ENCODE measurements at places on chromosomes 6 and 20.

DNA sequence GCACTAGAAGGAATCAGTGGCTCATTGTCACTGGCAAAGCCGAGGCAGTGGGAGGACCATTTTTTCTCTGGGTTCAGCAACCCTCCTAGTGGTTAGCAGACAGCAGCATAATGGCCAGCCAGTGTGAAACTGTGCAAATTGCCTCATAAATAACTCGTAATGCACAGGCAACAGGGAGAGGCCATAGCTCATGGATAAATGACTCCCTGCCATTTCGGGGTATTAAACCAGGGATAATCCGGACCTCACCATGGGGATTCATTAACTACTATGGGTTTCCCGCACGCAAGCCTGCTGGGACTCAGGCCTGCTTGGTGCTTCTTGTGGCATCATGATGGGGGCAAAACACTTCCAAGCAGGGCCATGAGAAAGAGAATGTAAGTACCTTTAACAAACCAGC lies 158.2 kb upstream of the CHD6 start:
- DNase-seq: no peak

DNA sequence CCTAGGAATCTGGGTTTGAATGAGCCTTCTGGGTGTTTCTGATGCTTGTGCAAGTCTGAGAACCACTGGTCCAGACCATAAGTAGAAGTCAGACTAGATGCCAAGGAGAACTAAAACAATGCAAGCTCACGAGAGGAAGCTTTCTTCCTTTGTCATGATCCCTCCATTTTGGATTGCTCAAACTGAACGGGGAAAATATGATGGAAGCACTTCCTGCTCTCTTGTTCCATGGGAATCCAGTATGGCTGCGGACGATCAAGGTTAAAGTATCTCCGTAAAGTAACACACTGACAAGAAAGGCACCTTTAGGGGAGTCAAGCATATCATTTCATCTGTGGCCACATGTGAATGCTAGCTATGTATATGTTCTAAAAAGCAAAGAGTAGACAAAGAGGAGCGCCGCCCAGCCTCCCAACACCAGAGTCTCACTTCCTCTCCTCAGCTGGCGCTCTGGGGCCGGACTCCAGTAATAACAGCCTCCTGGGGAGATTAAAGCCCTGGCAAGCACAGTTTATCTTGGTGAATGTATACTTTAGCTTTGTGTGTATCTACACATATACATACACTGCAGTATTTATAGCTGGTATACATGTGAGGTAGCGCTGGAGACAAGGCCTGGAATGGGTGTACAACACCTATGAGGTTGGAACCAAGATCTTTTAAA lies 88.1 kb downstream of the FOXC1 start:
- DNase-seq: no peak

- DNase-seq: no peak
Measured at GRCh38 chr20:33687993-33688937, 2.1 kb upstream of the E2F1 start.

DNA sequence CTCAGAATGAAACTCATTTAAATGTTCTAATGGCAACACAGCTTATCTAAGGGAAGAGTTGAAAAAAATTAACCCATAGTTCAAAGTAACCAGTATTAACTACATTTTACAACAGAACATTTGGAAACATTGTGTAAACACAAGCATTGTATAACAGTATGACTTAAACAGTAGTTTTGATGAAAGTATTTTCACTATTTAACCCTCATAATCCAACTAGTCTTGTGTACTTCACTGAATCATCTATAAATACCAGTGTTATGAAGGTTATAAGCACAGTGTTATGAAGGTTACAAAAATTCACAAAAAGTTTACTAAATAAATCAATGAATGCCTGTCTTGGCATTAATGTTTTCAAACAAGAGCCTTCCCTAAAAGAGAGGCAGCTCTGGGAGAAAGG lies 66.5 kb downstream of the REV3L start:
- no peak for DNase-seq

DNA sequence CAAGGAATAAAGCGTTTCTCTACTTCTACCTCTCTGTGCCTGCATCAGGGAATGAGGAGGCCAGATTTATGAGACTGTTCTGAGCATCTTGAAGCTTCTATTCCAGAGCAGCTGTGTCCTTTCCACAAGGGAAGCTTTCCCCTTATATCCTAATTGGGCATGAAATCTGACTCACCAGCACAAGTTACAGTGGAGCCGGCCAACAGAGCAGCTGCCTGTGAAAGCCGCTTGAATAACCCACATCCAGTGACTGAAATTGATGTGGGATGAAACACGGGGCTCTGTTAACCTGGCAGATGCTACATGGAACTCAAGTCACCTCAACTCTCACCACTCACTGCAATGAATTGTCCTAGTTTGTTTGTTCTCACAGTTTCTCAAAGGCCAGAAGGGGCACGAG lies 400.3 kb downstream of the TFAP2A start:
- DNase-seq: no peak

DNA sequence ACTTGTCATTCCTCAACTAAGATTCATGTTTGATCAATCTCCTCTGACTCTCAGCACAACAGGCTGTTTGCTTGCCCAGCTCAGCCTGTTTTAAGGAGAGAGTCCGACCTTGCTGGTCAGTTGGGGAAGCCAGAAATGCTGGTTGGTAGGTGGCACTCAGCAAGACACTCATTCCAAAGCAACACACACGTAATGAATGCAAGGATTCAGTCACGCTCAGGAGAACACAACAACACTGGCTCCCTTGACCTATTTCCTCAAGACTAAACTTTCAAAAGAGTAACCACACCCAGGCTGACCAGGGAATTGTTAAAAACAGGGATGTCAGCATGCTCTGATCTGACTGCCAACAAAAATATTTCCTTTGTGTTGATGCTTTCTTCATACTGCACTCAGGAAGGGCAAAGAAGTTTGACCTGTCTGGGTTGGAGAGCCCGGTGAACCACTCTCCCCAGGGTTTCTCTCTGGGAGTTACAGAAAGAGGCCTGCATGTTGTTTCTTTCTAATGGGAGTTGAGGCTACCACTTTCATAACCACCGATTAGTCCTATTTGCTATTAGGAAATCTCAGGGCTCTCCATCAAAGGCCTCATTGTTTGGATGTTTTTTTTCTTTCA lies 25.6 kb upstream of the PREP start:
- DNase-seq: no peak

DNA sequence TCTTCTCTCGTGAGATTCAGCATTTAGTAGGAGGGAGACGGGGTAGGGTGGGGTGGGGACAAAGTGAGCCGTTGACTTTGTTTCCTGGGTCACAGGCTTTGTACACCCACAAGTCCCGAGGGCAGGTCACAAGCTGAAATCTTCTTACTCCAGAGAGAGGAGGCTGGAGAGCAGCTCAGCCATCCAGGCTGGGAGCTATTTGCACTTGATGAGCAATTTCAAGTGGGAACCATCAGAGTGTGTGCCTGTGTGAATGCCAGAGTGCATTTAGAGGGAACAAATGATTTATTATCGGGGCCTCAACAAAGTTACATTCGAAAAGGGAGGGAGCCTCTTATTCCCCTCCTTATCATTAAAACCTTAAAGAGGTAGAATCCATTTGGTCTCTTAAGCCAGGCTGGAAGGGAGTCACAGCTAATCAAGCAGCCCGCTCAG lies 155.7 kb upstream of the JARID2 start:
- no peak for DNase-seq

- DNase-seq: no peak
Measured at GRCh38 chr20:50980071-50980681, 21.6 kb downstream of the MOCS3 start.

DNA sequence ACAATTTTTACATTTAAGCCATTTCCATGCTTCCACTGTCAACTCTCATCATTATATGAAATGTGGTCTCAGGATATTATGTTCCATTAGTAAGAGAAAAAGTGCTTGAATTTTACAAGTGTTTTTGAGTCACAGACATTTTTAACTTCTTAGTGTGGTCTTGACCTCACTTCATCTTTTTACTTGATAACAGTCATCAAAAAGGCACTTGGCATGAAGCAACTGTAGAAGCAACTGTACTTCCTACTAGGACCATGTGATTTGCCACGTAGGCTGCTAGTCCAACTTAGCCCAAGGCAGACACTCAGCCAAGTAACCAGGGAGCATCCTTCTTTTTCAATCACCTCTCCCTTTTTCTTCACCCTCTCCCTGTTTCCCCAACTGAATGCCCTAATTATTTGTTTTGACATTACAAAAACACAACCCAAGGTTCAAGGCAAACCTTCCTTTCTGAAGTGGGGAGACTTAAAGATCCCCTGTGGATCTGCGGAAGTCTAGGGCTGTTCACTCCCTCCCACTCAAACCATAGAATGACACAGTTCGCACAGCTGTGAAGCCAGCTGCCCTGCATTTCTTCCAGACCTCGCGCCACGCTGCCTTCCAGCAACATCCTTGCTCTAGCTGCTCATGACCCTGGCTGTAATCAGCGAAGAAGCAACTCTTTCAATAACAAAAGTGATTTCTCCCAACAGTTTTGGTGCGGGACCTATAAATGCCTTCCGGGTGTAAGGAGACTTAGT lies 45.0 kb downstream of the PHACTR1 start:
- DNase-seq: no peak

DNA sequence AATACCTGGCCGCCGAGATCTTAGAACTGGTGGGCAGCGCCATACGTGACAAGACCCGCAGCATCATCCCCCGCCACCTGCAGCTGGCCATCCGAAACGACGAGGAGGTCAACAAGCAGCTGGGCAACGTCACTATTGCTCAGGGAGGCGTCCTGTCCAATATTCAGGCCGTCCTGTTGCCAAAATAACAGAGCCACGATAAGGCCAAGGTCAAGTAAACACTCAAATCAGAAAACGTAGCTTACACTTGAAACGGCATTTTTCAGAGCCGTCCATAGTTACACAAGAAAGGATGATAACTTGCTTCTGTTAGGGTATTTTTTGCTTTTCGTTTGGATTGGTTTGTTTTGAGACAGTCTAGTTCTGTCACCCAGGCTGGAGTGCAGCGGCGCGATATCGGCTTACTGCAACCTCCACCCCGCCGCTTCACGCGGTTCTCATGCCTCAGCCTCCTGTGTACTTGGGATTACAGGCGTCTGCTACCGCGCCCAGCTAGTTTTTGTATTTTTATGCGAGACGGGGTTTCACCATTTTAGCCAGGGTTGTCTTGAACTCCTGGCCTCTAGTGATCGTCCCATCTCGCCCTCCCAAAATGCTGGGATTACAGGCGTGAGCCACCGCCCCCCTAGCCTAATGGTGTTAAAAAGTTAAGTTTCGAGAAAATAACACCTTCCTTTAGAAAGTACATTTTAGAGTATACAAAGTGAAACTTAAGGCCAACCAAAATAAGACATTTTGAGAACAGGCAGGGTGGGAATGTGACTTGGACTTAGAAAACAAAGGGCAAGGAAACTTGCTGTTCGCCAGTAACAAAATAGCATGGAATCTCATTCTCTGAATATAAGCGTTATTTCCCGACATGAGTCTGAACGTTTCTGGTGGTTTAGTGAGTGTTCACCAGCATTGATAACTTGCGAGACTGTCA lies 42.8 kb upstream of the HFE start:
- no peak for DNase-seq

GRCh38 chr6:161544801-161545480 lies 271.1 kb upstream of the AGPAT4 start:
- DNase-seq: no peak

- DNase-seq: no peak
Measured at GRCh38 chr6:70423189-70424134, 10.2 kb downstream of the FAM135A start.

DNA sequence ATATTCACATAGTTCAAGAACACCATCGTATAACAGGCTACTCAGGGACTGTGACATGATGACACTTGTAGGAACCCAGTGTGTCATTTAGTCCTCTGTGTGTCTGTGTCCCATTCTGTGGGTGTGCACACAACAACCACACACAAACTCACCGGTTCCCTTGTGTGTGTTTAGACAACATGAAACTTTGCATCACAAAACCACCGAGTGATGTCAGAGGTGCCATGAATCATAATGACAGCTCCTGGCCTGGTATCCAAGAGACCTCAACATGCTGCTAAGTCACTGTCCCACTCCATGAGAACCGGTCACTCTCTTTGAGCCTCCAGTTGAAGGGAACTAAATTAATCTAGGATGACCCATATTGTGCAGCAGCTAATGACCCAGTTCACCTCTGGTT lies 421.3 kb downstream of the PREX1 start:
- DNase-seq: no peak

DNA sequence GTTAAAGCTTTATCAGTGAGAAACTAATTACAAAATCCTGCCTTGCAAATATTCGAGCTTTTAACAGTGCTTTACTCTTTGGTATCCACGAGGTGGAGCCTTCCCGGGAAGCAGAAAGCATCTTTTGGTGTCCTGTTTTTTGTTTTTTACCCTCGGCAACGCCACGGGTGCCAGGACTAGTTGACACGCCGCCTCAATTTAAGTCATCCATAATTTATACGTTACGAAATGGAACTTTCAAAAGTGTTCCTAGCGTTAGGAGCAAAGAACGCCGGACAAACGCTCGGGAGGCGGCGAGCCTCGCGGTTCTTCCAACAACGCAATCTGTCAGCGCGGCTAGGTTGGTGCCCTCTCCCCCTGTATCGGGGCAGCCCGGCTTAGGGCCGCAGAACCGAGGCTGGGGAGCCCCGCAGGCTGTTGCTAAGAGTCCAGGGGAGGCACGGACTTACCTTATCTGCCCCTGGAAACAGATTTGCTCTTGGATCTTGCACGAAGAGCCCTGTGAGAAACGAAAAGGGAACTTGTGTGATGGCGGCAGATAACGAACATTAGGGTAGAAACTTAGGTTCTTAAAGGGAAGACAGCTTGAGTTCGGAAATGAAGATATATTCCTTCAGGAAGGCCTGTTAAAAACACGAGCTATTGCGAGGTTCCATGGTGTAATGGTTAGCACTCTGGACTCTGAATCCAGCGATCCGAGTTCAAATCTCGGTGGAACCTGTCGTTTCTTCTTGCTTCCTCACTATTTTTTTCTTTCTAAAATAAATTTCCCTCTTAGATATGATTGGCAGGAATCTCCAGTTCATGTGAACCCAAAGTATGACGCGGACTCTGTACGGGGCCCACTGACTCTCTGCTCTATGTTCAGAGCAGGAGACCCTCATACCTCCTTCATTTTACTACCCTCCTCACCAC lies 46.2 kb upstream of the ZNF184 start:
- DNase-seq: peak; percentile 67

DNA sequence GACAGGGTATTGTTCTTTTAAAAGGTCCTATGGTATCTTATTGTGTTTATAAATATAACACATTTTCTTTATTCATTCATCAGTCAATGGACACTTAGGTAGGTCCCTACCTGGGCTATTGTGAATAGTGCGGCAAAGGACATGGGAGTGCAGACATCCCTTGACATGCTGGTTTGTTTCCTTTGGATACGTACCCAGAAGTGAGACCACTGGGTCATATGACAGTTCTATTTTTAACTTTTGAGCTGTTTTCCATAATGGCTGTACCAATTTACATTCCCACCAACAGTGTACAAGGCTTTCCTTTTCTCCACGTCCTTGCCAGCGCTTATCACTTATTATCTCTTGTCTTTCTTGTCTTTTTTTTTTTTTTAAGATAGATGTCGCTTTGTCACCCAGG lies 627.5 kb downstream of the PRKN start:
- DNase-seq: no peak

DNA sequence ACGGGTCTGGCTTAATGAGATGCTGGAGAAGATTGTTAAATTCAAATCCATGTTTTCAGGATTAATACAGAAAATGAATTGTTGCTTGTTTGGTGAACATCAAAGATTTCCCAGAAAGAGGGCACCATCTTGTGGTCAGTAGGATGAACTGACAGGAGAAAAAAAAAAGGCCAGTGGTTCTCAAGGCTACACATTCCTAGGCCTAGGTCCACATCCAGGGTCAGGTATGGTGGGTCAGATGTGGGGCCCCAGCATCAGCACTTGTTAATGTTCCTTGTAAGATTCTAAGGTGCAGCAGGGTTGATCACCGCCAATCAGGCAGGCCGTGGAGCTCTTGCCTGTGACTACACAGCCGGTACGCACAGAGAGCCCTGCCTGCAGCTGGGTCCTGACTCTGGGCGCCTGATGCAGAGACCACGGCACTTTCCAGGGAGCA lies 34.0 kb upstream of the FOXO3 start:
- DNase-seq: no peak

Measured in WTC11 (cell line).